Activated CD4-positive, alpha-beta T cell treated with anti-CD3 and anti-CD28 coated beads, Interleukin-2, amount 50 U/mL, for 4 hours (primary cell): ENCODE measurements at places on chromosomes 6 and 20.

DNA sequence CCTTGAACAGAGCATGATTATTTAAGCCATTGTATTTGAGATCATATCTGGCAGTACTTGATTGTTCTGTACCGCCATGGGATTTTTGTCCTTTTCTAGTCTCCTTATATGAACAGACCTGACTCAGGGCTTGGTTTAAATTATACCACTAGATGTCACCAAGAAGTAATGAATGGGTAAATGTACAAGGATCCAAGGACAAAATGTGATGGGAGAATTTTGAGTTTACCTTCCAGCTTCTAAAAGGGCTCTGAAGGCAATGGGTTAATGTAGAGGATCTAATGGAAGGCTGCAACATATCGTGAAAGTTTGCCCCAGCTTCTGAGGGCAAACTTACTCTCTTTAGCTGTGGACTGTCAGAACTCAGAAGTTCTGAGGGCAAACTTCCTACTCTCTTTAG, 12.0 kb downstream of the RNF8 start:
- no peak for DNase-seq

DNA sequence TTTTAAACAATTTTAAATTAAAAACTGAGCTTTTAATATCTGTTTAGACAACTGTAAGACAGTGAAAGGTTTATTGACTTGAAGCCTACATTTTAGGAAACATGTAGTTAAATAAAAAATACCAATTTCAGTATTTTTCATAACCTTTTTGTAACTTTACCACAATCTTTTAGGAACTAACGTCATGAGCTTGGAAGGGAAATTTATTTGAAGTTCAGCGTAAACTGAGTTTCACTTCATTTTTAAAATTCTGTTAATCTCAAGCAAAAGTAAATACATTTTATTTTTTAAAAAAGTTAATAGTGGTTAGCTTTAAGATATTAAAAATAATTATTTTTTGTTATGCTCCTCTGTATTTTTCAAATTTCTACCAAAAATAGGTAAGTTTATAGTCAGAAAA, 5.5 kb downstream of the CST7 start:
- no peak for DNase-seq

GRCh38 chr6:119887666-119888065, 538.1 kb upstream of the MAN1A1 start:
- DNase-seq = no peak

DNA sequence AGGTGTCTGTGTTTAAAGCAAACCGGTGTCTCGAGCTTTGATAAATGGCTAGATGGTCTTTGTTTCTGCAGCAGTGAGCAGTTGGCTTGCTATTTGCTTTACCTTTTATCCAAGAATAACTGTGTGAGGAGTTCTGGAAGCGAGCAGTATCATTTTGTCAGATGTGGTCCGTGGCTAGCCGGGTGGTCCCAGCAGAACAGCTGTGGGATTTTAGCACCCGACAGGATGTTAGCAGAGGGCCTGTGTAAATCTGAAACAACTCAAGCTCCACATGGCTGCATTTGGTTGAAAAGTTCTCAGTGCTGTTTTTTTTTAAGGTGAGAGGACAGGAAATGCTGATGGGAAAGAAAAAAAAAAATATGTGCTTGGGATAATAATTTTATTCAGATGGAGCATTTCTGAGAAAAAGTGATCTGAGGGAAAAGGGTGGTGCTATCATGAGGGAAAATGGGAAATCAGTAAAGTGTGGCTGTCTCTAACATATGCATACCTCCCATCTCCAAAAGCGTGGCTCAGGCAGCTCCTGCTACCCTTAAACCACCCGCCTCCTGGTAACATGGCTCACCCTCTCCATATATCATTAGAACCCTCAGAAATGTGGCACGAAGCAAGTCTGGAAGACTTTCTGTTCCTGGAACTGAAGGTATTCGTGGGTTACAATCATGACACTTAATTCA, 215.4 kb downstream of the TSHZ2 start:
- DNase-seq = no peak

DNA sequence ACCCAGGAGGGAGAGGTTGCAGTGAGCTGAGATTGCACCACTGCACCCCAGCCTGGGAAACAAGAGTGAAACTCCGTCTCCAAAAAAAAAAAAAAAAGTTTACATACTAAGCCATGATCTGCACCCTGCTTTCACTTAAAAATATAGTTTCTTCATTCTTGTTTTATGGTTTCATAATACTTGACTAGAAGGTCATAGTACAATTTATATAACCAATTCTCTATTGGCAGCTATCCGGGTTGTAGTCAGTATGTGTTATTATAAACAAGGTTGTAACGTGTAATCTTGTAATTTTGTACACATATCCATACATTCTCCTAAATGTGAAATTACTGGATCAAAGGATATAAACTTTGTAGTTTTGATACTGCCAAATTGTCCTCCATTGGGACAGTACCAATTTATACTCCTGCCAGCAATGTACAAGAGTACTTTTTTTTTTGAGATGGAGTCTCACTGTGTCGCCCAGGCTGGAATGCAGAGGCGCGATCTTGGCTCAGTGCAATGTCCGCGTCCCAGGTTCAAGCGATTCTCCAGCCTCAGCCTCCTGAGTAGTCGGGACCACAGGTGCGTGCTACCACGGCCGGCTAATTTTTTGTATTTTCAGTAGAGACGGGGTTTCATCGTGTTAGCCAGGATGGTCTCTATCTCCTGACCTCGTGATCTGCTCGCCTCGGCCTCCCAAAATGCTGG, 144.8 kb downstream of the GJA10 start:
- DNase-seq = no peak

GRCh38 chr6:46586906-46587305, 65.7 kb downstream of the CYP39A1 start:
- DNase-seq = no peak

GRCh38 chr20:37346535-37347346, 801 bp downstream of the SRC start:
- DNase-seq = no peak

- DNase-seq = peak; percentile 63
Observed at GRCh38 chr20:63735859-63736718, at the start of gene LIME1. Gene LIME1, plus strand, starts transcription at chr20:63736664. Its CDS starts 886 bp downstream, at chr20:63737550.

DNA sequence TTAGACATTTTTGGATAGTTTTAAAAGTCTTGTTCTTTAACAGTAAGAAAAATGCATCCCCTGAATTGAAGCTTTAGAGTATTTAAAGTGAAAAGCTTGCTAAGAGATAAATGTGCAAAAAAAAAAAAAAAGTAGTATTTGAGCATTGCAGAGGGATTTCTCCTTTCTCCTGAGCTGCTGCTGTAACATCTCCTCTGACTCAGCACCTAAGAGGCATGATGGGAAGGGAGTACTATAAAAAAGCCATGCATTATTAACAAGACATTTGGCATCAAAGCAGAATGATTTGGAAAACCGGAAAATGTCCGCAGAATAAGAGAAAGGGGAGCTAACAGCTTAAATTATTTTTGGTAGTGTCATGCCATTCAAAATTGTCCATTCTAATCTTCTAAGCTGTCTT, 27.9 kb downstream of the B4GALT5 start:
- no peak for DNase-seq

DNA sequence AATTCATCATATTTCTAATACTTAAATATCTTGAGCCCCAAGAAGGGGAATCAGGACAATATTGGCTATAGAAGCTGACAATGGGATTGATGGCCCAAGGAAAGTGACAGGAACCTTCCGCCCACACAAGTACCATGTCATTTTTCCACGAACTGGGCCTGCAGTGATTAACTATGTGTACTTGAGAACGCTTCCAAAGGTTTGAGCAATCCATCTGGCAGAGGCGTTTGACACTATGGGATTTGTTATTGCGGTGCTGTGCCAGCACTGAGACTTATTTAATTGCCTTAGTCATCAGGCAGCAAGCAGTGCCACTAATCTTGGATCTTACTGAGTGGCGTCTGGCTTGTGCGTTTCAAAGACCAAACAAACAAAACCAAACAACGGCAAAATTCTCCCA, 135.6 kb upstream of the UST start:
- DNase-seq = no peak

DNA sequence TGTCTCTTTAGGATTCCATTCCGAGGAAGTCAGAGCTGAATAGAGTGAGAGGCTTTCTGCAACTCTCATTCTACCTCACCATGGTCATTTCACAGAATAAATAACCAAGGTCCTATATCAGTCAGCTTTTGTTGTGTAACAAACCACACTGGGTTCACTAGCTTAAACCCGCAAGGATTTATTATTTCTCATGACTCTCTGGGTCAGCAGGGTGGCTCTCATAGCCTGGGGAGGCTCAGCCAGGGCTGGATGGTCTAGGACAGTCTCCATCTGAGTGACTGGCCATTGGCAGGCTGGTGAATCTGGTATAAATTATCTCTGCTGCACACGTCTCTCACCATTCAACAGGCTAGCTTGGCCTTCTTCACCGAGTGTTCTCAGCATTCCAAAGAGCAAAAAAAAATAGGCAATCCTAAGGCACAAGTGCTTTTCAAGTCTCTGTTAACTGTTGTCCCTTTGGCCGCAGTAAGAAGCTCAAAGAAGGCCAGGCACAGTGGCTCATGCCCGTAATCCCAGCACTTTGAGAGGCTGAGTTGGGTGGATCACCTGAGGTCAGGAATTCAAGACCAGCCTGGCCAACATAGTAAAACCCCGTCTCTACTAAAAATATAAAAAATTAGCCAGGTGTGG, 39.7 kb downstream of the ISM1 start:
- no peak for DNase-seq

DNA sequence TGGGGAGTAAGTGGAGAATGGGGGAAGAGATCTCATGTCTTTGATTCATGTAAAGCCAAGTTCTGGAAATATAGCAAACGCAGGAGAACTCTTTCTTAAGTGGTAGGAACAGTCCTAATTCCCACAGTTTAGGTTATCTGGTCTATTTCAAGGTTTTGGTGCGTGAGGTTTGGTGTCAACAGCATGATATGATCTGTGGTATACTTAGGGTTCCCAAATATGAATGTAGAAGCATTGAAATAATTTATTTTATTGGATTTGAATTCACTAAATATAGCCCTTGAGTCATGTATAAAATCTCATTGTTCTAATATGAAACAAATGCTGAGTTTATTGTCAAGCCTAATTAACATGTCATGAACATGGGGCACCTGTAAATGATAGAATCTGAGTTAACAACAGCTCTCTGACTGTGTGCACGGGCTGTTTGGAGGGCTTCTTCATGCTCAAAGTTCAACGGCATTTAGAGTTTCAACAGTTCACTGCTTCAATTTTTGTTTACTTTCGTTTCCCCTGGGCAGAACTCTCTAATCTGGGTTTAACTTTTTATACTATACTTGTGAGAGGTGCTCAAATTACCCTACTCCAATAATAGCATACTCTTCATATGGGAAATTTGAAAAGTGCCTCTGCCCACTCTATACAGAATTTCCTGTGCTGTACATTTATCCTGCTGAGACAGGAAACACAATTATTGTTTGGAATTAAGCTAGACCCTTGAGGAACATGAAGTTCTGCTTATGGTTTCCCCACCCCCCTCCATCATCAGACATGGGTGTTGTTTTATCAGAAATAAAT, 236.3 kb upstream of the ZNF217 start:
- DNase-seq = no peak

GRCh38 chr20:62740286-62741141, 31.9 kb downstream of the NTSR1 start:
- peak; percentile 76 for DNase-seq

DNA sequence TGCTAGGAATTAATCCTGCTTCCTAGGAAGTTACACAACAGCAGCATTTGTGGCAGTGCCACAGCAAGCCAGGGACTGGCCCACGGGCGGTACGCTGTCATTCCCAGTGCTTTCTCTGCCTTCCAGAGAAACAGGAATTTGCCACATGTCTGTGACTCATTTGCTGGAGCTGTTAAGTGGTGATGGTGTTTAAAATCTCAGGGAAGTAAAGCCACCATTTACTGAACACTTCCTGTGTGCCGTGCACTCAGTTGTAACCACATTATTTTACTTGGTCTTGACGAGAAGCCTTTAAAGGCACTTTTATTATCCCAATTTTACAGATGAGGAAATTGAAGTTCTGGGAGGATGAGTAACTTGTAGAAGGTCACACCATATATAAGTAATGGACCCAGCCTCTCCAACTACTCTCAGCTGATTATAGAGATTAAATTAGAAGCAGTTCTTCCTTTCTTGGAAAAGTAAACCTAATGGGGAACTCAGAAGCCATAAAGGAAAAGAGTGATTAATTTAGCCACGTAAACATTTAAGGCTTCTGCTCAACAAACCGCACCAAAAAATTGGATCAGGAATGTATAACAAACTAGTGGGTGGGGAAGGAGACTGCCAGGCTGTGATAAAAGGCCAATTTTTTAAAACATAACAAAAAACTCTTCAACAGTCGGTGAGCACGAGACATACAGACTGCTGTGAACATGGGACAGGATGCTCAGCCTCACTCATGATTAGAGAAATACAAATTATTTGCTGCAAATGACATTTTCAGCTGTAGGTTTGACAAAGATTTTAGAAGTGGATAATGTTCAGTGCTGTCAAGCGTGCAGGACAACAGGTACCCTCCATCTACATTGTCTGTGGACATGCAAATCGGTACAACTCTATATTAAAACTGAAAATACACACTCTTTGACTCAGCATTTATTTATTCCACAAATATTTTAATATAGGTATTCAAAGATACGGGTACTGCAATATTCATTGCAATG, 311.2 kb downstream of the NRN1 start:
- DNase-seq = no peak

DNA sequence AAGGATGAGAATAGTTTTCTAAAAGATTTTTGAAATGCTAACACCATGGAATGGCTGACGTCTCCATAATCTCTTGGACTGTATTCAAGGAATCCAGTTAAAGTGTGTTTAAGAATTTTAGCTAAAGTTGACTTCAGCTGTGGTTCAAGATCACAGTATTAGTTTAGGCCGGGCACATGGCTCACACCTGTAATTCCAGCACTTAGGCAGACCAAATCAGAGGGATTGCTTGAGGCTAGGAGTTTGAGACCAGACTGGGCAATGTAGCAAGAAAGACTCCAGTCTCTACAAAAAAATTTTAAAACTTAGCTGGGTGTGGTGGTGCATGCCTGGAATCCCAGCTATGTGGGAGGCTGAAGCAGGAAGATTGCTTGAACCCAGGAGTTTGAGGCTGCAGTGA, 68.2 kb downstream of the RFPL4B start:
- DNase-seq = no peak

GRCh38 chr6:152301021-152301764, 336.0 kb downstream of the SYNE1 start:
- DNase-seq = no peak

DNA sequence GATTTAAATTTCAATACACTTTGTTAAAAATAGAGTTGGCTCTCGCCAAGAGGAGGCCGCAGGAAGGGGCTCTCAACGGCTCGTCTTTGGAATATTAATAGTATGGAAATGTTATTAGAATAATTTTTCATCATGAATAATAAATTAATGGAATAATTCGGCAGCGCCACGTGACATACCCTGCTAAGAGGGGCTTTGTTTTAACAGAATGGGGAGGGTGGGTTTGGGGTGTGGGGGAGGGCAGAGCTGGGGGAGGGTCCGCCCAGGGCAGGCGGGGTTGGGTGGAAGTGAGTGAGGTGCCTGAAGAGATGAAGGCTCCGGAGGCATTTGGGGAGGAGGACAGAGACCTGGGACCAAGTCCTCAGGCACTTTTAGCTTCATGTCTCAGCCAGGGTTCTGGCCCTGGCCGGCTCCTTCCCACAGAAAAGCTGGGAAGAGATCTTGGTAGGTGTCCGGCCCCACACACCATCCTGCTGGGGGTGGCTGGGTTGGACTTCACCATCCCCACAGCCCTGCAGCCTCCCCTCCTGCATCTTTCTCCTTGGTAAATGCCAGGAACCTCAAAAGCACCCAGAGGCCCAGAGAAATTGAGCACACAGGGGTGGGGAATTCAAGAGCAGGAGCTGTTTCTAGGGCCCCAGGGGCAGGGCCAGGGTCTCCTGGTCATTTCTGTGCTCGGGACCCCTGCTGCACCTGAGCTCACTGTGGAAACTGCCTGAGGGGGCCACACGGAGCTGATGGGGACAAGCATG, 93.6 kb upstream of the BHLHE23 start:
- DNase-seq = no peak
